ENCODE measurements at places on chromosomes 4 and X.

- no peak for DNase-seq
These were observed 695 bp downstream of the MTM1 start for GRCh38 chrX:150569155-150569477.

DNA sequence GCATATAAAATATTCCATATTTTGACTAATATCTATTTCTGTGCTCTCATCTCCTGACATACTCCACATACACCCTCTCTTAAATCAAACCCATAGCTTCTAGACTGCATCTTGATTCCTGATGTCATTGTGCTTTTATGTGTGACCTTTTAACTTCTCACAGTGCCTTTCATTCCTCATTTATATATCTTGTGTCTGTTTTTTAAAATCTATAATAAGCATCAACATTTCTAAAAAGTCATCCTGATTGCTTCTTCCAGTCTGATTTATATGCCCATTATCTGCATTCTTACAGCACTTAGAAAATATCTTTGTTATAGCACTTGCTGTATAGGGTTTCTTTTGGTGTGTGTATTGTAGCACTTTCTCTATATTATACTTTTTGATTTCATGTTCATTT, 190.1 kb upstream of the ITM2A start:
- no peak for DNase-seq

DNA sequence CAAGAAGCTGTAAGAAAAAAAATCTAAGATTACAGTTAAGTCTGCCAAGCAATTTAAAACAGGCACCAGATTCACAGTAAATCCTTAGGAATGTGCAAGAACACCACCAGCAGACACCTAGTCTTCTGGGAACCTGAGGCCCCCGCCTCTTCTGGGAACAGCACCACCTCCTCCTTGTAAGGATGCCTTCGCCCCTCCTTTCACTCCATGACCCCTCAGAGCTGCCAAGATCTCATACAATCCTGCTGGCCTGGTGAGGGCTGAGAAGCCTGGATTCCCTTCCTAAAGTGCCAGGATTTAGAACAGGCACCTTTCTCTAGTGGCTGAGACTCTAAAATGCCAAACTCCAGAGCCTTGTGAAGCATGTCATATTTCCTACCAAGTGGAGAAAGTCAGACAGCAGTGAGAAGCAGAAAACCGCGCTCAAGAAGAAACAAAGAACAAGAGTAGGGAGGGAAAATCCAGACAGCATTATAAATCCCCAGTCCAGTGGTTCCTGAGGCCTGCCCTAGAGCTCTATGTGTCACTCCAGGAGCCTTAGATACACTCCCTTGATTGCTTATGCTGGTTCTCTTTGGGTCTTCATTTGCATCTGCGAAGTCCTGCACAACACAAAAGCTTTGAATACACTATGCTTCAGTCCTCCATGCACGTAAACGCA, 166.4 kb downstream of the TSPAN5 start:
- DNase-seq: no peak

DNA sequence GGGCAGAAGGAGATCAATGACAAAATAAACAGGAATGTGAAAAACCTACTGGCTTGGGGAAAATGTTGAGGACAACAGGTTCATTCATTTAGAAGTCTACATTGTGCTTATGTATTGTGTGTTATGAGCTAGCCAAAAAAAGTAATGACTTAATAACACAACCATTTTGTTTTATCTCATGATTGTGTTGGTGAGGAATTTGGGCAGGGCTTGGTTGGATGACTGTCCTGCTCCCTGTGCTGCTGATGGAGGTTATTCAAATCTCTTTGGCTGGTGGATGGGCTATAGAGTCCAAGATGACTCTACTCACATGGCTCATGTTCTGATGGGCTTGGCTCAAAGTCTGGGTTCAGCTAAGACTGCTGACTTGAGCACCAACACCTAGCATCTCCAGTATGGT, 116.3 kb downstream of the HS3ST1 start:
- DNase-seq: no peak

DNA sequence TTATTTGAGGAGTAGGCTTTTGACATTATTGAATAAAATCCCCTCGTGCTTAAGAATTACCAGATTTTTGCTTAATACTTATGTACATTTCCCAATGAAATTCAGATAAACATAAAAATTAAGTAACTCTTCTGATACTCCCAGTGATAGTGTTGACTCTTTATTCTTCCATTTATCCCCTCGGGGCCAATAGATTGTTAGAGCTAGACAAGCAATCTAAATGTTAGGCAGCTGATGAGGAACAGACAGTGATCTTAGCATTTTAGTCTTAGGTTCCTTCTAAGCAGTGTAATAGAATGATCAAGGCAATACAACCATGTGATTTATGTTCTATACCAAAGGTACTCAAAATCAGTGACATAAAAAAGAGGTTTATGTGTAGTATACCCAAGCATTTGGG, 68.7 kb downstream of the USP9X start:
- no peak for DNase-seq

GRCh38 chr4:125551967-125552366, 237.2 kb downstream of the FAT4 start:
- no peak for DNase-seq

DNA sequence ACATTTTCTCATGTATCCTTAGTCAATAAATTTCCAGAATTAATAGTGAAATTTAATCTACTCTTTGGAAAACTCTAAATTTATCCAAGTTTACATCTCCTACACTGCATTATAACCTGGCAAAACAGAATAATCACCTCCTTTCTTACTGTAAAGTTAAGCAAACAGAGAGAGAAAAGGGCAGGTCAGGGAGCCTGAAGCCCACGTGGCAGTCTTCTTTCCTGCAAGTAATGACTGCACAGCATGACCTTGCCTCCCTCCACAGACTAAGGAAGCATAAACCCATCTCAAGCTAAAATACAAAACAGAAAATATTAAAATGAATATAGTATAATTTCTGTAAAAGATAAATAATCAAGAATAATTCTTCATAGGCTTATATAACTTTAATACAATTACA, 1153.0 kb downstream of the C4orf33 start:
- no peak for DNase-seq

- no peak for DNase-seq
These were observed 57.8 kb upstream of the XAGE1B start for GRCh38 chrX:52574416-52575275.

GRCh38 chrX:16258882-16259281, 91.6 kb downstream of the MAGEB17 start:
- DNase-seq: no peak

DNA sequence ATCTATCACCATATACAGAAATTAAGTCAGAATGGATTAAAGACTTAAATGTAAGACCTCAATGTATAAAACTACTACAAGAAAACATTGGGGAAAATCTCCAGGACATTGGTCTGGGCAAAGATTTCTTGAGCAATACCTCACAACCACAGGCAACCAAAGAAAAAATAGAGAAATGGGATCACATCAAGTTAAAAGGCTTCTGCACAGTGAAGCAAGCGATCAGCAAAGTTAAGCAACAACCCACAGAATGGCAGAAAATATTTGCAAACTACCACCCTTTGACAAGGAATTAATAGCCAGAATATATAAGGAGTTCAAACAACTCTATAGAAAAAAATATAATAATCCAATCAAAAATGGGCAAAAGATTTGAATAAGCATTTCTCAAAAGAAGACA, 236.9 kb upstream of the EMCN start:
- no peak for DNase-seq

- no peak for DNase-seq
These were observed 243.0 kb upstream of the TRAM1L1 start for GRCh38 chr4:117328333-117328732.

GRCh38 chrX:138711399-138712347, at the start of gene FGF13:
Gene FGF13 (minus strand): TSS chrX:138711717. CDS start chrX:138711003, 714 bp downstream.
- DNase-seq: no peak

GRCh38 chr4:25861951-25862410, 807 bp downstream of the SEL1L3 start:
- no peak for DNase-seq

DNA sequence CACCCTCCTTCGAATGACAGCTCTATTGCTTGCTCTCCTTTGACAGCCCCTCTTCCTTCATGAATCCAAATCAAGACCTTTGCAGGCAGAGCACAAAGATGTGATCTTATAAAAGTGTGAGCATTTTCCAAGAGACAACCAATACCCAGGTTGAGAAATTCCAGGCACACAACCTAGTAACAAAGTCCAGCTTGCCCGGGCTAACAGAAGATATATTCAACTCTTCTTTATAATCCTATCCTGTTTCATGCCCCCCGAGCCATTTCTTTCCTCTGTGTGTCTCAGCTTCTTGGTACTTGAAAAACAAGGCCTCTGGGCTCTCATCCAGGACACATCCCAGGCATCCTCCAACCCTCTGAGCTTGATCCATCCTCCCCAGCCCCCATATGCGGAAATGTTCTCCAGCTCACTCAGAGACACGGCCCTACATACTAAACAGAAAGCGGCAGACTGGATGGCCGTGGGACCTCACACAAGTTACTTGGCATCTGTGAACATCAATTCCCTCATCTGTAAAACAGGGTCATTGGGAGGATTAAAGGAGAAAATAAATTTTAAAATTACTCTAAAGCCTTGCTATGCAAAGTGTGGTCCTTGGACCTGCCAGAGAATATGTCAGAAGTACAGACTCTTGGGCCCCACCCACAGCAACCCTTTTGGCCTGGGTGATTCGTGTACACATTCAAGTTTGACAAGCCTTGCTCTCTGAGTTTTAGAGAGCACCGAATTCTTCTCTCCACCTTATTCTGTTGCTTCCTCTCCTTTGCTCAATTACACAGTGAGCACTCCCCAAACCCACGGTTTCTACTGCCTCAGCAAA, 627.0 kb downstream of the BCOR start:
- DNase-seq: no peak

- DNase-seq: no peak
These were observed 29.1 kb downstream of the MCUB start for GRCh38 chr4:109589119-109589518.

DNA sequence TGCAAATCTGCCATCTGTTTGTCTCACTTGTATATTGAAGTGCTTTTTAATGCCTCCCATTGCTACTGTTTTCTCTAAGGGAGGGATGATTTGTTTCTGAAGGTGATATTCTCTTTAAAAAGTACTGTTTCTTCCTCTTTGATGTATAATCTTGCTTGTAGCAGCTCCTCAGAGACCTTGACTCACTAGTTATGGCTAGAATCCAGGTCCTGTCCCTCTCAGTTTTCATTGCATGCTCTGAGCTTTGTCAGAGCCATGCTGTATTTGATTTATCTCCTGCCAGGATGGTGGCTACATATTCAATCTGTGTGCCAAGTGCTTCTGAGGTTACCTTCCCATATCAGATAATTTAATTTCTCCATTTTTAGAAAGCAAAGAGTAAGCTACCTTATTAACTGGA, 56.0 kb downstream of the GLUD2 start:
- DNase-seq: no peak

DNA sequence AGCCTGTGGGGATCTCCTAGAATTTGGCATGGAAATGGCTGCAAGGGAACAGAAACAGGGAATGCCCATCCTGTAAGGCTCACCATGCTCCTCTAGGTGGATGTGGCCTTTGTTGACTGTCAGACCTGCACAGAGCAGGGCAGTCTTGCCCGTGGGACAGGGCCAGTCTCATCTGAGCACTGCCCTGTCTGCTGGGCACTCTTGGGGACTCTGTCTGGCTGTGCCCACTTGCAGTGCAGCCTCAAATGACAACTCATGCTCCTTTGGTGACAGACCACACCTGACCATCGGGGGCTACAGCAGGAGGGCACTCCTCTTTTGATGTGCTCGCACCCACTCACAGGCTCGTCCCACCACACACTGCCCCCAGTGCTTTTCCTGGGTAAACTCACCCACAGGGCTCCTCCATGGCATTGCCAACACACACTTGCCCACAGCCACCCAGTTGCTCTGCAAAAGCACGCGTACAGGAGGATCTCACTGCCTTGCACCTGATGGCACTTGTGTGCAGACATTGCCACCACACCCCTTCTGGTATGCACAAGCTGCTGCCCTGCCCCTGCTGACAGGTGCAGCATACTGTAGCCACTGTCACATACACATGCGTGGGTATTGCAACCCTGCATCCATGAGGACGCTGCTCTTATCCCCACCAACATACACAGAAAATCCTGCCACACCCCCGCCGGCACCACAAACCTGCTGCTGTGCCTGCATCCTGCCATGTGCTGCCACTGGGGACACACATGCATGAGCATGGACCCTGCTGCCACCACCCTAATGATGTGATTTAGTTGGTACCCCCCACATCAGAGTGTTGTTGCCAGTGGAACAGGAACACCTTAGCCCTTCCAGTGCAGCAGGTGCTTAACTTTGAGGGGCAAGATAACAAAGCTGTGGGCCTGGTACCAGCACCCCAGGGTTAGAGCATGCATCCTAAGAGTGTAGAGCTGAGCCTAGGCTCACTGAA, 100.1 kb upstream of the ARHGEF9 start:
- no peak for DNase-seq

DNA sequence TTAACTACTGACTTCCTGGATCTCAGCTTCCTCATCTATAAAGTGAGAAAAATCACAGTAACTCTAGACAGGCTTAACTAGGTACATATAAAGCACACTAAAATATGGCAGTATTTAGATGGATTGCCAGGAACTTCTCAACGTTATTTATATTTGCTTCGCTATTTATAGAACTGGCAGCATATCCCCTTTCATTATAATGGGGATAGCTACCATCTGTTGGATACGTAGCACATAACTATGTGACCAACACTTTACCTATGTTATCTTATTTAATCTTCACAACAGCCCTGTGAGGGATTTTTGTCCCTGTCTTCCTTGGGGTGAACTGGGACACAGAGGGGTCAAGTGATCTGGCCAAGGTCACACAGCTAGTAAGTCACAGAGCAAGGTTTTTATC, 64.6 kb downstream of the ENPEP start:
- DNase-seq: no peak

GRCh38 chrX:75746891-75747639, 38.0 kb downstream of the MAGEE2 start:
- peak; percentile 1 for DNase-seq

GRCh38 chrX:10615931-10616774, 4.2 kb downstream of the MID1 start:
- no peak for DNase-seq

DNA sequence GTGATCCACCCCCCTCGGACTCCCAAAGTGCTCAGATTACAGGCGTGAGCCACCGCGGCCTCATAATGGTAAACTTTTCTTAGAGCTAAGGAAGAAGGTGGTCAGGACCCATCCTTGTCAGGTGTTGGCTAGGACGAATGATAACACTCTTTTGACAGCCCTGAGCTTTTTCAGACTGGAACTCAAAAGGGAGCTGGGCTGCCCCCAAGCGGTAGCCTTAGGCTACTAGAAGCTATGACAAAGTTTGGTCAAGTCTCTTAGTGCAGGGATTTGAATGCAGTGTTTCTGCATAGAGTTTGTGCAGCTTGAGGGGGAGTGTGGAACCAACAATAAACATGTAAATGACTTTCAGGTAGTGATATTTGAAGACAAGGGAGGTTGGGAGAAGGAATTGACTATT, 11.8 kb upstream of the HSD17B10 start:
- DNase-seq: no peak

- no peak for DNase-seq
These were observed 86.3 kb upstream of the GABRA3 start for GRCh38 chrX:152537373-152537772.

DNA sequence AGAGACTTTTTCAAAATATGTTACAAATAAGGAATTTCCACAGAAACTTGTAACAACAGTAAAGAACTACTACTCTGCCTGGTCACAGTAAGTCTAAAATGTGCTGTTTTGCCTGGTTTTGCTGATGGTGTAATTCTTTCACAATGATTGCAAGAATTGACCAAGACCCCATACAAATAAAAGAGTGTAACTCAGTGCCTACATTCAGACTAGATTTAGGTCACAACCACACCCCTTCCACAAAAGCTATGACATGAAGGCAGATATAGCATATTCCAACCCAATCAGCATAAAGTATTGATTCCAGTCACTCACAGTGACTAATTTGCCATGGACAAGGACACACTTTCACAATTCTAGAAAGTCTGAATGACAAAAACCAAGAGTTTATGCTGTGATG, 53.7 kb upstream of the TMPRSS11F start:
- no peak for DNase-seq
